OCI-LY7 (cell line): ENCODE measurements at places on chromosomes 7 and 10. TPM values are rescaled to one million over a fixed set of nuclear protein-coding genes. Genes with fewer than 3 reads are reported as not detected.

DNA sequence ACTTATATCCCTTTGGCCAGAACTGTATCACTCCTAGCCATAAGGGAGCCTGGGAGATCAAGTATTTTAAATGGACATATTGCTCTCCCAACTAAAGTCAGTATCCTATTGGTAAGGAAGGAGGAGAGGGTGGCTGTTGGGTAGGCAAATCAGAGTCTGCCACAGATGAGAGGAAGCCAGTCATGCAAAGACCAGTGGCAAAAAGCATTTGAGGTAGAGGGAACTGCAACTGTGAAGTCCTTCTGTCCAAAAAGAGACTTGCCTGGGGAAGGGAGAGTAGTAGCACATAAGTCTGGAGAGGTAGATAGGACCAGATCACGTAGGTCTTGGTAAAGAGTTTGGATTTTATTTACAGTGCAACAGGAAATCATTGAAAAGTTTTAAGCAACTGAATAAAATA, 8.8 kb upstream of the CCNJ start:
- peak; percentile 52 for DNase-seq

- DNase-seq = no peak
Measured at GRCh38 chr10:88256013-88256680, 327.0 kb downstream of the RNLS start.

GRCh38 chr10:33777223-33777622, 442.8 kb upstream of the NRP1 start:
- DNase-seq = no peak

- DNase-seq = peak; percentile 55
Measured at GRCh38 chr10:95987685-95988426, 55.5 kb upstream of the CCNJ start.

DNA sequence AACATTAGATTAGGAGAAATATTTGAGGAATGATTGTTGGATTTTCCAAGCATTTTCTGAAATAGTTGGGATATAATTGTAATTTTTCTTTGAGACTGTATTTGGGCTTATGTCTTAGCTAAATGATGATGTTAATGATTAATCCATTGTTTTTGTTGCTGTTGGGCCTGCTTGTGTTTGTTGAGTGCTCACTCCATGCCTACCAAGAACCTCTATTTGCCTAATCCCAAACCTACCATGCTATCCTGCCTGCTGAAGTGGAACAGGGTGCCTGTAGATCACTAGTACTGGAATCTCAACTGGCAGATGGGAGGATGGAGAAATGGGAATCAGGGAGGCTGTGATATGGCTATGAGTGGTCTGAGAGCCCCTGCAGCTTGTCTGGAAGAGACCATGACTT, 565.5 kb downstream of the SORCS3 start:
- DNase-seq = no peak

DNA sequence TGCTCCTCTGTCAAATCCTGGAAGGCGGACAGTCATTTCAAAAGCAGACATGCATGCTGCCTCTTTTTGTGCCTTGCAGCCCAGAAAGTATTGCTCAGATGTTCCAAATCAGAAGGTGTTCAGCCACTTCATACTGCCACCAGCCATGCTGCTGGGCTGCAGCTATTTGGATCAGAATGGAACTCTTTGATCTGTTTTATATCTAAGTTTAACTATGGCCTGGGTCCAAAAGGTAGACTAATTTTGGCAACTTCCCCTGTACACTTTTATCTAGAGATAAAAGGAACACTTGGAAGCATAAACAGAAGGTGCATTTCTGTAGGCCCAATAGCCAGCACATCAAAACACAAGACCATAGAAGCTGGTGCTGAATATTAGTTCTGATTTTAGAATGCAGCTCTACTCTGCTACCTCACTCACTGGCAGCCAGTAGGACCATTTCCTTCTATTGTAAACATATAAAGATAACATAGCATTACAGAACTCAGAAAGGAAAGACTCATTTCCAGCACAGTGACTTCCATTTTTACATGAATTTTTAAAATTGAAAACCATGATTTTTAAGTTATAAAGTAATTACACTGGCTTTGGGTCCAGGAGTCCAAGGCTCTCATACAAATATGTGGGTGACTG, 143.1 kb upstream of the CAV2 start:
- no peak for DNase-seq

FOXI2 gene
- total RNA-seq = not detected in 2 replicates
